ENCODE measurements at places on chromosomes 1 and 21. TPM values are rescaled to one million over a fixed set of nuclear protein-coding genes. Genes with fewer than 3 reads are reported as not detected.

GRCh38 chr1:226678251-226678650 is 60.8 kb downstream of the ITPKB start:
- DNase-seq = no peak

The STUM gene
- 0.34 TPM for total RNA-seq

The POLR3GL gene
- total RNA-seq = 17.2 TPM

DNA sequence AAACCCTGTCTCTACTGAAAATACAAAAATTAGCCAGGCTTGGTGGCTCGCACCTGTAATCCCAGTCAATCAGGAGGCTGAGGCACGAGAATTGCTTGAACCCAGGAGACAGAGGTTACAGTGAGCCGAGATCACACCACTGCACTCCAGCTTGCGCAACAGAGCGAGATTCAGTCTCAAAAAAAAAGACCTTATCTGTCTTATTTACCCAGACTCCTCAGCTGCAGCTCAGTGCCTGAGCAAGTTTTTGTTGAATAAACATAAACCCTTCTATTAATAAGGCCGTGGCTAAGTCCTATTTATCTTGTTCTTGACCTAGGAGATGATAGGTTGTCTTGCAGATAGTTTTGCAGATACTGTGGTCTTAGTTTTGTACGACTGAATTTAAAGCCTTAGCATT is 136.4 kb upstream of the TMEM51 start:
- DNase-seq = no peak

The KRTAP12-2 gene
- not detected for total RNA-seq

The OR2W3 gene
- total RNA-seq = not detected

The PADI2 gene
- total RNA-seq = 0.17 TPM

DNA sequence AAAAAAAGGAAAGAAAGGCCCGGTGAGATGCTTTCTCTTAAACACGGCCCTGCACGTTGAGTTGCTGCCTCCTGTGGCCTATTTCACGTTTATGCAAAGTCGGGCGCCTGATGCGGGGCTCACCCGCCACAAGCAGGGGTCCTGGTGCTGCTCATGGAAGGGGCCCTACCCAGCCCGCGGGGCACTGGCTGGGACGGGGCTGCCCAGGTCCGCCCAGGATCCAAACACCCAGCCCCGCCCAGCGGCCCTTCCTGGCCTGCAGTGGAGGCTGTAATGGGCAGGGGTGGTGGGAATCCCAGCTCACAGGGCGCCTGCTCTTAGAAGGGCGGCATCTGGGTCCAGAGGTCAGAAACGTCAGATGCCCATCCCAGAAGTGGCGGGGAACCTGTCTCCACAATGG is 1.6 kb downstream of the COL6A2 start:
- no peak for DNase-seq

The BARHL2 gene
- not detected for total RNA-seq

GRCh38 chr21:41370840-41371684 is 9.2 kb downstream of the MX2 start:
- no peak for DNase-seq

DNA sequence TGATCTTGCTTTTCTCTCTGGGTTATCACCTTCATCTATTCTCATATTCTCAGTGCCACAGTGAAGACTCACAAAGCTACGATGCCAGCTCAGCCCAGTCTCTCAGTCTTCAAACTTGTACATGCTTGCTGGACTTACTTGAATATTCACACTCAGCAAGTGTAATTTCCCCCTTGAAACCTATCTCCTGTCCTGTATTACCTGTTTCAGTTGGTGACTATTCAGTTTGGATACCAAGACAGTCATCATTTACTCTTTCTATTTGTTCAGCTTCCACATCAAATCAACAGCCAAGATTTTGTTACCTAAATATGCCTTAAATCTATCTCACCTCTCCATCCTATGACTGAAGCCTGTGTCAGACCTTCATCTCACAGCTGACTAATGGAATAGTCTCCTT is 209.7 kb downstream of the LRRC7 start:
- no peak for DNase-seq

The LORICRIN gene
- not detected for total RNA-seq

DNA sequence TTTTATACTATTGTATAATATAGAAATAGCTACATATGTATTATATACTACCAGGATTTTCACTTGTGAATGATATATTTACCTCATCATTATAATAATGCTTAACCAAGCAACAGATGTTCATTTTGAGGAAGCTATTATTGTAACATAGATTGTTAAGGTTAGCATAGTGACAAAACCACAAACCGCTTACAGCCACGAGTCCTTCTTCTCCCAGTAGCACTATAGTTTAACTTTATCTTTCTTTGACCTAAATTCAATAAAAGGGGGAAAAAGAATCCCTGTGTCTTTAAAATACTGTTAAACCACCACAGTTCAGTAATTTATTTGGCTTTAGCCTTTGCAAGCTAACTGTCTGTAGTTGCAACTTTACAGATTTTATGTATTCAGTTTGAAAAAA is 1039.4 kb upstream of the B3GALT2 start:
- no peak for DNase-seq

- DNase-seq = peak; percentile 5
Measured at GRCh38 chr1:190679983-190680382, 202.3 kb upstream of the BRINP3 start.

The ATXN7L2 gene
- total RNA-seq = 1.5 TPM

- DNase-seq = no peak
Measured at GRCh38 chr1:221708076-221708571, 33.8 kb downstream of the DUSP10 start.

DNA sequence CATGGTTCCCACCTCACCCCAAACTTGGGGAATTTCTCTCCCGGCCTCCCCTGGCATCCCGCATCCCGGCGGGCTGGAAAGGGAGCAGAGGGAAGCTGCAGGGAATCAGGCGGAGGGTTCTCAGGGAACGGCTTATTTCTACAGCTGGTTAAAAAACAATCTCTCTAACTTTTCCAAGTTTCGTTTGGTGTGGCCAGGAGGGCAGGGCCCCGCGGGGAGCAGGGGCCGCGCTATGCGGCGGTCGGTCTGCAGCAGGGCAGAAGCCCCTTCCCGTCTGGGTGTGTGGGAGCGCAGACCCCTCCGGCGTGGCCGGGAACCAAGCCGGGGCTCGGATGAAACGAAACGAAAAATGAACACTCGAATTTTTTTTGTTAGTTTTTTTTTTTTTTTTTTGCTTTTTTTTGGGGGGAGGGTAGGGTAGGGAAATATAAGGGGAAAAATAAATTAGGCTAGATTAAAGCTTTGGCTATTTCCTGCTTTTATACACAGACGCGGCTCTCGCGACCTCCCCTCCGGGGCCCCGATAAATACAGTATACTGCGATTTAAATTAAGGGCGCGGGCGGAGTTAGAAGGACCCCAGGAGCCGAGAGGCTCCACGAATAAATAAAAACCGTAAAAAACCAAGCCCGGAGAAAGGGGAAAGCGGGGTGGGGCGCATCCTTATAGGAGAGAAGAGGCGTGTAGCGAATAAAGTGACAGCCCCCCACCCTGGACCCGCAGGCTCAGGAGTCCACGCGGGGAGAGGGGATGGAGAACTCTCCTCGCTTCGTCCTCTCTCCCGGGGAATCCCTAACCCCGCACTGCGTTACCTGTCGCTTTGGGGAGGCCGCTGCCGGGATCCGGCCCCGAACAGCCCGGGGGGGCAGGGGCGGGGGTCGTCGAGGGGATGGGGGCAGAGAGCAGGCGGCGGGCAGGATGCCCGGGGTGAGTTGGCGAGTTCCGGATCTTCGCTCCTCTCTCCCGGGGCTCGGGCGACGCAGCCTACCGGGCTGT is 2.1 kb downstream of the POU3F1 start:
- no peak for DNase-seq

The KRTAP6-1 gene
- not detected for total RNA-seq

DNA sequence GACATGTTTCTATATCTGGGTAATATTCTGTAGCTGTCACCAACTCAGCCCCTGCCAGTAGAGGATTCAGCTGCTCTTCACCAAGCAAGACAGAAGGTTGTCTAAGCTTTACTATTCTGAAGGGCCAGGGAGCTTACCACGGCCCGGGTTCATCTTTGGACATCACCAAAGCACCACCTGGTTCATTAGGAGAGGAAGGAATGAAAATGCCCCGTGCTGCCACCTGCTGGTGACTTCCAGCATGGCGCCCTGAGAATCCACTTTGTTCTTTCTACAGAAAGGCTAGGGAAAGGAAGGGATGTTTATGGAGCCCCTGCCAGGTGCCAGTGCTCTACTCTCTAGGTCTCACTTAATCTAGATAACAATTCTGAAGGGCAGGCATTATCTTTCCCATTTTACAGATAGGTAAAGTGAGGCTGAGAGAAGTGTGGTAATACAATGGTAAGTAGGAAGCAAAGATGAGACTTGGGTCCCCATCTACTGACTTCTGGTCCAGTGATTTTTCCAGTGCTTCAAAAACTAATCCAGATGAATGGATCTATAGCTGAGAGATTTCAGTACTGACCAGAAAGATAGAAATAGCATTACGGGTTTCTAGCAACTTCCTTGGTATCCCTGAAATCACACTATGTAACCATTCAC is 79.5 kb downstream of the BEND5 start:
- peak; percentile 48 for DNase-seq

The OR2T6 gene
- total RNA-seq = not detected

The FCAMR gene
- total RNA-seq = not detected

DNA sequence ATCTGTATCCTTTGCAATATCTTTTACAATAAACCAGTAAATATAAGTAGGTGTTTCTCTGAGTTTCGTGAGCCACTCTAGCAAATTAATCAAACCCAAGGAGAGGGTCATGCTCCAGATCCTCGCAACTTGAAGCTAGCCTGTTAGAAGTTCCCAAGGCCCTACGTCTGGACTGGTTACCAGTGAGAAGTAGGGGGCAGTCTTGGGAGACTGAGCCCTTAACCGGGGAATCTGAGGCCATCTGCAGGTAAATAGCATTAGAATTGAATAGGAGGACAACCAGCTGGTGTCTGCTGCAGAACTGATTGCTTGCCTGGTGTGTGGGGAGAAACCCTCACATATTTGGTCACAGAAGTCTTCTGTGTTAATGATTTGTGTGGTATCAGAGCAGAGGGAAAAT is 190.5 kb downstream of the RYR2 start:
- DNase-seq = no peak

DNA sequence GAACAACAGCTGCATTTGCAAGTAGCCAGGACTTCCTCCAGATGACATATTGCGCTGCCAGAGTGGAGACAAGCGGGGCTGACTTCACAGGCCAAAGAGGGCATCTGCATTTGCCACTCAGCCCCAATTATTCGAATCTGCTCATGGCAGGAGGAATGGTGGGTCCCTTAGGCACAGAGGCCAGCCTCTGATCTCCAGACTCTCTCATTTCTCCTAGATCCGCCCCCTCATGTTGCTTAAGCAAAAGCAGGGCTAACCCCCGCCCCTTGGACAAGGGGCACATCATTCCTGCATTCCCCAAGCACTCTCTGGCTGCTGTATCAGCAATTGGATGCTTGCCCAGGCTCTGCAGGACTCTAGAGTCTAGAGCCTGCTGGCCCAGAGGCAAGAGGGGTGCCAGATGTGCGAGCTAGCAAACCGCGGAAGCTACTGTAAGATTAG is 262.4 kb downstream of the ST6GALNAC3 start:
- no peak for DNase-seq

The GPR37L1 gene
- under 0.01 TPM for total RNA-seq

DNA sequence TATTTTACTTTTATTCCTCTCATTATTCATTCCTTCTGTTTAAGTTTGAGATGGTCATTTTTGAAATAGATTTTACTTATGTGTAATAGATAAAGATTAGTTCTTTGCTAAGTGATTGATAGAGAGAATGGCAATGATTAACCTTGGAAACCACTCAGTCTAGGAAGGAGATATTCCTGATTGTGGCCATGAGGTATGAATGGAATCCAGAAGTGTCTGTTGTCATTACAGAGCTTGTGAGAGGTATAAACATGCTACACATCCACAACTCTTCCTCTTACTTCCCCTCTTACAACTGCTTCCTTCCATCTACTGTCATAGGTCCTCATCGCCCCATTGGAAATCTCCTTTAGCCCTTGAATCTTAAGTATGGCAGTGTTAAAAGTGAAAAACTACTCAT is 988.8 kb upstream of the B3GALT2 start:
- no peak for DNase-seq

- peak; percentile 94 for DNase-seq
Measured at GRCh38 chr1:19765623-19766022, 34.1 kb downstream of the TMCO4 start.

GRCh38 chr1:246364415-246364941 is 142.6 kb downstream of the SMYD3 start:
- DNase-seq = no peak

DNA sequence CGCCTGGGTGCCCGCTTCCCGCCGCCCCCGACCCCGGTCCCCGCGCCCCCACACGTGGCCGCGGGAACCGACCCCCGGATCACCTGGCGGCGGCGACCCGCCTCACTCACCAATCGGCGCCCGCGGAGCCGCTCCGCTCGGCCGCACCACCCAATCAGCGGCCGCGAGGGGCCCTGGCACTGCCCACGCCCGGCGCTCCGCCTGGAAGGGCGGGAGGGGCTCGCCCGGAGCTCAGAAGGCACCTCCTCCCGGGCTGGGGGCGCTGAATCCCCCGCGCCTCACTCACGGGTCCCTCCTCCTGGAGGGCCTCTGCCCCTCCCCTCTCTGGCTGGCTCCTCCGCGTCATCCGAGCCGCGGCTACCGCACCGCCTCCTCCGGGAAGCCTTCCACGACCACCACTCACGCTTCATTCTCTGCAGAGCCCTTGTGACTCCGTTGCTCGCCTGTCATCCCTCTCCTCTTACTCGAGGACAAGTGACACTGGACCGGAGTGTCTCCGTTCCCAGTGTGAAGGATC is 374 bp downstream of the SH2D5 start:
- DNase-seq = peak; percentile 62

GRCh38 chr1:163650624-163651023 is 328.9 kb downstream of the NUF2 start:
- DNase-seq = no peak

DNA sequence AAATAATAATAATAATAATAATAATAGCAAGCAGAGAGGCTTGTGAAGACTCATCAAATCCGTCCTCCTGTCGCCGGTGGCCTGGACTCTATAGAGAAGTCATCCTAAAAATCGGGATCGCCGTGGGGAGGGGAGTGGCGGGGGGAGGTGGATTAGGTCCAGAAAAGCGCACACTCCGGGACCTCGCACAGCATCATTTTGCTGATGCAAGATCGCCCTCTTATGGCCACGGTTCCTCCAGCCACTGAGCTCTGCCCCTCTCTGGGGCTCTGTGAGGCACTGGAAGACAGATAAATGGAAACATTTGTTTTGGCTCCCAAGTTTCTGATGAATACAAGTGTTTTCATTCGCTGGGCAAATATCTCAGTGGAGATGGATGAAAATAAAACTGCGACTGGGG is 612.0 kb downstream of the MATN1 start:
- peak; percentile 71 for DNase-seq

DNA sequence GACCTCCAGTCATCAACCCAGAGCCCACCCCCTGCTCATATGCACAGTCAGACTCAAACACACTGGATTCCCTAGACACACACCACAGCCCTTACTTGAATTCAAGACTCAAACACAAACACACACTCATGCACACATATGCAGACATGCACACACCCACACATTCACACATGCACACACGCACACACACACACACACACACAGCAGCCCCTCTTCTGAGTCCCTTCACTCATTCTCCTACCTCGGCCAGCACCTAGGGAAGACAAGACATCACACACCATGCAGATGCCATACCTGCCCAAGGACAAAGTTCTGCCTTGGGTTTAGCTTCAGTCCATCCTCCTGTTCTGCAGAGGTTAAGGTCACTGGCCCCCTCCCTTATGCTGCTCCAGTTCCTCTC is 1.6 kb upstream of the HCRTR1 start:
- DNase-seq = no peak

Data from dermis blood vessel endothelial cell (primary cell).